ENCODE measurements at places on chromosomes 1 and 21.
A peak's percentile ranks its signal among the peaks of the same experiment; 100 is the strongest.

DNA sequence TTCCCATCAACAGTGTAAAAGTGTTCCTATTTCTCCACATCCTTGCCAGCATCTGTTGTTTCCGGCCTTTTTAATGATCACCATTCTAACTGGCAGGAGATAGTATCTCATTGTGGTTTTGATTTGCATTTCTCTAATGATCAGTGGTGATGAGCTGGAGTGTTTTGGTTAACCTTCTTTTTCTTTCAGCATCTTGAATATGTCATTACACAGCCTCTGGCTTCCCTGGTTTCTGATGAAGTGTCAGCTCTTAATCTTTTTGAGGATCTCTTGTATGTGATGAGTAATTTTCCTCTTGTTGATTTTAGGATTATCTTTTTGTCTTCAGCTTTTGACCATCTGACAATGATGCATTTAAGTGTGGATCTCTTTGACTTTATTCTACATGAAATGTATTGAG, 133.2 kb upstream of the GRIK3 start:
- DNase-seq: no peak

- DNase-seq: no peak
Observed at GRCh38 chr1:7808253-7808844, 24.3 kb downstream of the PER3 start.

- peak; percentile 59 for DNase-seq
Observed at GRCh38 chr1:234602334-234603220, 7.4 kb downstream of the IRF2BP2 start.

- no peak for DNase-seq
Observed at GRCh38 chr1:85606414-85606800, 25.8 kb downstream of the CCN1 start.

GRCh38 chr1:185860859-185861258, 126.7 kb downstream of the HMCN1 start:
- DNase-seq: no peak

DNA sequence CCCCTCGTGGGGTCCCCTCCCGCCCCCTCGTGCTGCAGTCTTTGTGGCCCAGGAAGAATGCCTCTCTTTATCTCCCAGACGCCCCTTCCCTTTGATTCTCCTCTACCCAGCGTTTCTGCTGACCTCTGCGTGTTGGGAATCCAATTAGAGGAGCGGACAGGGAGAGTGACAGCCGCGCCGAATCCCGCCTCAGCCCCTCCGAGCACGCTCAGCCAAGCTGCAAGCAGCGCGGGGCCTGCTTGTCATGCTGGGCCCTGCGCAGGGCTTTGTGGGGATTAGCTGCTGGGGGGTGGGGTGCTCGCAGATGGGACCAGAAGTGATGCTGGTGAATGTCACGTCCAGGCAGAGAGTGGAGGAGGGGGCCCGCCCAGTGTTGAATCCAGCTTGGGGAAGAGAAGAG, 91.1 kb downstream of the EPHB2 start:
- no peak for DNase-seq

DNA sequence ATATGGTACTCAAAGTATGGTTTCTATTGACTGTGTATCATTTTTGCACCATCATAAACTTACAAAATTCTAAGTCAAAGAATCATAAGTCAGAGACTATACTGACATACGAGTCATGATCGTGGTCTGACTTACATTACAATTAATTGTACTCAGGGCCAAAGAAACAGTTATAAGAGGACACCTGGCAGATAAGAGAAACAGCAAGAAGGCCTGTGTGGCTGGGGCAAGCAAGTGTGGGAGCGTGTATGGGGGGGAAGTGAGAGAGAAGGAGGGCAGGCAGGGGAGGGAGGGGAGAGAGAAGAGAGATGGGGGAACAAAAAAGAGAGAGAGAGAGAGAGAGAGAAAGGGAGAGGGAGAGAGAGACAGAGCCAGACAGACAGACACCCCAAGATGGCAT, 70.9 kb downstream of the RERE start:
- no peak for DNase-seq

- DNase-seq: no peak
Observed at GRCh38 chr1:41518471-41518870, 34.0 kb upstream of the EDN2 start.

DNA sequence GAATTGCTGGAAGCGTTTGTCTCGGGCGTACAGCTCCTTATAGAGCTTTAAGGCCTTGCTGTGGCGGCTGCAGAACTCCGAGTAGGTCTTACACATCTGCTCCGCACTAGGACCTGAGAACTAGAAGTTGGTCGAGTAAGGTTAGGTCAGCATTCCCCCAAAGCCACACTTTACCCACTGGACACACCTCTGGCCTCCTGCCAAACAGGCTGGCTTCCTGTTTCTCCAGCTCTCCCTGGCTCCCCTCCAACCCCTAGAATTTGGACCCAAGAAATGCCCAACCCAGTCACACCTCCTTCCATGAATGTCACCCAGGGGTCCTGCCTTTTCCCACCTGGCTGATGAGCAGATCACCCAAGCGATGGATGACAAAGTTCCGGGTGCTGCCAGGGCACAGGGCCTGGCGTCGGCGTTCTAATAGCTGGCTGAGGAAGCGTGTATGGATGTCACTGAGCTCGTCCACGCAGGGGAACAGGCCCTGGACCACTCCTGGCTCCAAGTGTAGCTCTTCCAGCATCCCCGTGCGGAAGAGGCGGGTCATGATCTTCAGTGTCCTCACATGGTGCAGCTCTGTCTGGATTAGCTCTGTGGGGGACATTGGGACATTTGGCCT, 15.6 kb downstream of the ARHGEF2 start:
- DNase-seq: no peak
